IPS DF 19.7 (cell line): ENCODE measurements at places on chromosomes 16 and 17.

DNA sequence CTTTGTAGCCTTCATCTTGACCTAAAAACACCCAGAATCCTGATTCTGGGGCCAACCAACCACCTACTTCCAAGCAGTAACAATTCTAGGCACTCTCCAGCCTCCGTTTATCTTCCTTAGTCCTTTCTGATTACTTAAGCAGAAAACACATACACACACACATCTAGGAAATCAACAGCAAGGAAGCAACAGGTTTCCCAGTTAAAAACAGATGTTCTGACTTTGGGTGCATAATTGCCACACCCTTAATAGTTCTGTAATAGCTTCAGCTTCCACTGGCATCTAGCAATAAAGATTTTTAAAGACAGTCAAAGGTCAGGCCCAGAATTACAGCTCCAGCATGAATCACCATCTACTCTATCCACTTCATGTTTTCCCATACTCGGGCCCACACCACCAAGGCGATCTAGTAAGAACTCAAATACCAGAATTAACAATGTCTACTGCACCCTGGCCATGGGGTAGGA lies 2.6 kb downstream of the ARHGAP17 start:
- DNase-seq, result no peak

GRCh38 chr16:83336603-83337002 lies 471.2 kb upstream of the HSBP1 start:
- no peak for DNase-seq

GRCh38 chr17:13636951-13637350 lies 35.2 kb upstream of the HS3ST3A1 start:
- no peak for DNase-seq

DNA sequence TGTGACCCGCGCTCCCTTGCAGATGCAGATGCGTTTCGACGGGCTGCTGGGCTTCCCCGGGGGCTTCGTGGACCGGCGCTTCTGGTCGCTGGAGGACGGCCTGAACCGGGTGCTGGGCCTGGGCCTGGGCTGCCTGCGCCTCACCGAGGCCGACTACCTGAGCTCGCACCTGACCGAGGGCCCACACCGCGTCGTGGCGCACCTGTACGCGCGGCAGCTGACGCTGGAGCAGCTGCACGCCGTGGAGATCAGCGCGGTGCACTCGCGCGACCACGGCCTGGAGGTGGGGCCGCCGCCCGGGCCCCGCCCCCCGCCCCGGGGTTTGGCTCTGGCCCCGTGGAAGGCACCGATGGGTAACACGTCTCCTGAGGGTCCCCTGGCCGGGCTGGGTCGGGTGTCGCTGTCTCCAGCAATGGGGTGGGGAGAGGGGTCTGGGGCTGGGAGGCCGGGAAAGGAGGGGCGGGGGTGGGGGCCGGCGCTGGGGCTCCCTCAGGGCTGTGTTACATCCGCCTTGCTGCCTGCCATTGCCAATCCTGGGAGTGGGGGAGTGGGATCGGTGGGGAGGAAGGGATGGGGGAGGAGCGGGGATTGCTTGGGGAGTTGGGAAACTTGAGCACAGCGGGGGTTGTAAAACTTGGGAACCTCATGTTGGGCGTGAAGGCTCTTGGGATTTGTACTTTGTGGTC lies 737 bp downstream of the NUDT16L1 start:
- no peak for DNase-seq

DNA sequence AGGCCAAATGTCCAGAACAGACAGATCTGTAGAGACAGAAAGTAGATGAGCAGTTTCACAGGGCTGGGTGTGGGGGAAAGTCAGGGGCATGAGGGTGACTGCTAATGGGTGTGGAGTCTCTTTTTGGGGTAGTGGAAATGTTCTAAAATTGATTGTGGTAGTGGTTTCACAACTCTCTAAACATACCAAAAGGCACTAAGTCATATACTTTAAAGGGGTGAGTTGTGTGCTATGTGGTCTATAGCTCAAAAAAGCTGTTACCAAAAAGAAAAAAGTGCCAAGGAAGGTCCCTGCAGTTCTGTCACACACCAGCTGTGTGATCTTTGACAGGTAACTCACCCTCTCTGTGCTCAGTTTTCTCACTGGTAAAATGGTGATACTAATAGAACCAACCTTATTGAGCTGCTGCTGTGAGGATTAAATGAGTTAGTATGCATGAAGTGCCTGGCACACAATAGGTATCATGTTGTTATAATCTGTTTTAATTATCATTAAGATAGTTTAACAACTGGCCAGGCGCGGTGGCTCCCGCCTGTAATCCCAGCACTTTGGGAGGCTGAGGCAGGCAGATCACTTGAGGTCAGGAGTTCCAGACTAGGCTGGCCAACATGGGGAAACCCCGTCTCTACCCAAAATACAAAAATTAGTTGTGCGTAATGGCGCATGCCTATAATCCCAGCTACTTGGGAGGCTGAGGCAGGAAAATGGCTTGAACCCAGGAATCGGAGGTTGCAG lies 10.3 kb downstream of the ITGAX start:
- no peak for DNase-seq

DNA sequence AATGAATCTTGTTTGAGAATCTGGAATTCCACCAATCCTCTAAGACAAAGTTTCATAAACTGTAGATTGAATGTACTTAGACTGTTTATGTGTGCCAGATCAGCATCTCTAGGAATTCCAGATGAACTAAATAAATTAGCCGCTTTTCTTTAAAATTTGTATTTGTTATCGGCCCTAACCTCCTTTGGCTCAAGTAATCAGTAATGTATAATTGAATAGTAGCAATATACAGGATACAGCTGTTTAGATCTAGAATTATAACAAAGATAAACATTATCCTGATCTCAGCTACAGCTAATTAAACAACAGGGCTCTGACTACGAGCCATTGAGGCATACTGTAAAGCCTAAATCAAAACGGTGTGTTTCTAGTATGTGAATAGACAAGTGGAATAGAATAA lies 120.3 kb downstream of the CYB561 start:
- no peak for DNase-seq

GRCh38 chr17:74527081-74527480 lies 4.2 kb downstream of the CD300LB start:
- DNase-seq, result no peak

DNA sequence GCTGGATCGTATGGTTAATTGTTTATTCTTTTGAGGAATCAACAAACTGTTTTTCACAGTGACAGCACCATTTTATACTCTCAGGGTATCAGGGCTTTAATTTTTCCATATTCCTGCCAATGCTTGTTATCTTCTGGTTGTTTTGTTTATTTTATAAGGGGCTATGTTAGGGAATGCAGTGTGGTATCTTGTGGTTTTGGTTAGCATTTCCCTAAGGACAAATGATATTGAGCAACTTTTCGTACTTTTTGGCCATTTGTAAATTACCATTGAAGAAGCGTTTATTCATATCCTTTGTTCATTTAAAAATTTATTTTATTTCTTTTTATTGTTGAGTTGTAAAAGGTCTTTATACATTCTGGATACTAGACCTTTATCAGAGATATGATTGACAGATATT lies 322.0 kb upstream of the SALL1 start:
- no peak for DNase-seq

DNA sequence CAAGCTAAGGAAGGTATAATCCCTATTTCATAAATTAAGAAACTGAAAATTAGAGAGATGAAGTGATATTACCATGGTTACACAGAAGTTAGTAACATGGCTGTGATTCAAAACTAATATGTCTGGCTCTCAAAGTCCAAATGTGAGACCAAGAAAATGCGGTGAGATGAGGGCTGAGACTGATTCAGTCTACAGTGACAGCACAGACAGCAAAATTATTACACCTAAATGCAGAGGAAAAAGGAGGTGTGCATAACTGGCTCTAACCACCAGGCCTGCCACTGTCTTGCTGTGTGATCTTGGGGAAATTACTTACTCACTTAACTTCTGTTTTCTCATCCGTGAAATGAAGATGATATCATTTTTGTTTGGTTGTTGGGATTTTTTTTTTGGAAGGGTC lies 270.0 kb upstream of the SOX9 start:
- DNase-seq, result no peak

- DNase-seq, result no peak
Measured at GRCh38 chr17:66508896-66509844, 206.8 kb downstream of the PRKCA start.

DNA sequence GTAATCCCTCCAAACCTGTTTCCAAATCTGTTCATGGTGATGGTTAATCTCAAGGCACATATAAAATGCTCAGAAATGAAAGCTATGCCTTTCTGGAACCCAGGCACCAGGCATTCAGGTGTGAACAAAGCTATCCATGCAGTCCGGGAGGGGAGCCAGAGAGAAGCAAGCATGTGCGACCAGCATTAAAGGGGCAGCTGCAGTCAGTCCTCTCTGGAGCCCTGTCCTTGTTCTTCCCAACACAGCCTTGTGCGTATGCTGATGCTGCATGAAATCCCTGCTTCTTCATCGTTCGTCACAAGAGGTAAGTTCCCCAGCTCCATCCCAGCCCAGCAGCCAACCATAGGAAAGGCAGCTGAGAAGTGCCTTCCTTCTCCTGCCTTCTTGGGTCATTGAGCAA lies 148.7 kb downstream of the GRIN2A start:
- no peak for DNase-seq

DNA sequence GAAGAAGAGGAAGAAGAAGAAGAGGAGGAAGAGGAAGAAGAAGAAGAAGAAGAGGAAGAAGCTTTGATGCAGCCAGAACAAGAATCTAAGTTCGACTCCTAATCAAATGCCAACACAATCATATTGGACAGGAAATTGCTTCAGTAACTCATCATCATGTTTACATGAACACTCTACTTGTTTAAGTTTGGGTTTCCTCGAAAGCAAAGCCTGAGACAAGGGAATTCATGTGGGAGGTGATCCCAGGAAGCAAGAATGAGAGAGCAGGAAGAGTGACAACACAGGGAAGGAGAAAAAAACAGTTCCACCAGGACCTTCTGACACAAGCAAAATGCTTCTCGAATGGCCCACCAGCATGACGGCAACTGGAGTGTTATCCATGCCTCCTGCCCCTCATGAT lies 279.0 kb downstream of the PMP22 start:
- no peak for DNase-seq

- no peak for DNase-seq
Measured at GRCh38 chr17:48004983-48005382, 32.6 kb downstream of the COPZ2 start.

GRCh38 chr17:35968520-35969054 lies 12.7 kb downstream of the CCL16 start:
- DNase-seq, result no peak

GRCh38 chr17:5784791-5785190 lies 200.5 kb upstream of the NLRP1 start:
- no peak for DNase-seq

DNA sequence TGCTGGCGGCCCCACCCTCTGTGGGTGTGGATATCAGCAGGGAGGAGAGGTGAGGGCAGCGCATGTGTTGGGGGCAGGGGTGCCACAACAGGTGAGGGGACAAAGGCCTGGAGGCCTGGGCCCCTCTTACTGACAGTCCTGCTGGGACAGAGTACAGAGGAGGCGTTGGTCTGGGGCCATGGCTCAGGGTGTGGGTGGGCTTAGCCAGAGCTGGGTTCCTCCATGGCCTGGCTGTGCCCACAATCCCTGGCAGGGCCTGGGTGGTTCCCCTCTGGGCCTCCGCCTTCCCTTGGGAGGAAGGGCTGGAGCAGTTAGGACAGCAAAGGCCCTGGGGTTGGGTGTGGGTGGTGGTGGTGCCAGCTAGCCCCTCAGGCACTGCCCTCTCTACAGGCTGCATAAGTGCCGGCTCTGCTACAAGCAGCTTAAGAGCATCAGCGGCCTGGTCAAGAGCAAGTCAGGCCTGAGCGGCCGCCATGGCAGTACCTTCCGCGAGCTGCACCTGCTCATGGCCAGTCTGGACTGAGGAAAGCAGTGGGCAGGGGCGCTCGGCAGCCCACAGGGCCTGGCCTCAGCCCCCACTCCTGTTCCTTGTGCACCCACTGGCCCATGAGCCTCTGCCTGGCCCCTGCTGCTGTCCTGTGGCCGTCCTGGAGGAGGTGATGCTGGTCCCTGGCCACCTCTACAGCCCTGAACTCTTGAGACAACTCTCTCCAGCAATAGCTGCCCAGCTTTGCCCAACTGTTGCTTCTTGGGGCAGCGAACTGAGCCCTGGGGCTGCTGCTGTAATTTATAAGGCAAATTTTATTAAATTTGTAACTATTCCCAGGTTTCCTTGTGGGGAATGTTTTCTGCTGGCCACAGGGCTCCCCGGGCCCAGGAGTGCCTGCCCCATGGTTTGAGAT lies 21.1 kb downstream of the KATNB1 start:
- no peak for DNase-seq

GRCh38 chr17:67194134-67194533 lies 50.9 kb downstream of the HELZ start:
- DNase-seq, result no peak

DNA sequence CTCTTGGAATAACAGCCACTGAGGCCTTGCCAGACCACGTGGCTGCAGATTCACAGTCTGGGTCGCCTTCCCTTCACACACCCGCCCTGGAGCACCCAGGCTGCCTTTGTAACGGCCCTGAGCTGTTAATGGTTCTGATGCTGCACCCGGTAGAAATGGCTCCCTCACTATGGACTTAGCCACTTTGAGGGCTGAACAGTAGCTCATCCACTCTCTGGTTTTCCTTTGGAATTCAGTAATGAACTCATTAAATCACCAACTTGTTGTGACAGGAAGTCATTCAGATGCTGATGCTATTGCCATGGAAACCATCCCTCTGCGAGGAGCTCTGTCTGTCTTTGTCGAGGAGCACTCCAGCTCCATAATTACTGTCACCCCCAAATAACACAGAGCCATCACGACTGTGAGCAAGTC lies 59.2 kb downstream of the CDK5R1 start:
- peak; percentile 76 for DNase-seq

DNA sequence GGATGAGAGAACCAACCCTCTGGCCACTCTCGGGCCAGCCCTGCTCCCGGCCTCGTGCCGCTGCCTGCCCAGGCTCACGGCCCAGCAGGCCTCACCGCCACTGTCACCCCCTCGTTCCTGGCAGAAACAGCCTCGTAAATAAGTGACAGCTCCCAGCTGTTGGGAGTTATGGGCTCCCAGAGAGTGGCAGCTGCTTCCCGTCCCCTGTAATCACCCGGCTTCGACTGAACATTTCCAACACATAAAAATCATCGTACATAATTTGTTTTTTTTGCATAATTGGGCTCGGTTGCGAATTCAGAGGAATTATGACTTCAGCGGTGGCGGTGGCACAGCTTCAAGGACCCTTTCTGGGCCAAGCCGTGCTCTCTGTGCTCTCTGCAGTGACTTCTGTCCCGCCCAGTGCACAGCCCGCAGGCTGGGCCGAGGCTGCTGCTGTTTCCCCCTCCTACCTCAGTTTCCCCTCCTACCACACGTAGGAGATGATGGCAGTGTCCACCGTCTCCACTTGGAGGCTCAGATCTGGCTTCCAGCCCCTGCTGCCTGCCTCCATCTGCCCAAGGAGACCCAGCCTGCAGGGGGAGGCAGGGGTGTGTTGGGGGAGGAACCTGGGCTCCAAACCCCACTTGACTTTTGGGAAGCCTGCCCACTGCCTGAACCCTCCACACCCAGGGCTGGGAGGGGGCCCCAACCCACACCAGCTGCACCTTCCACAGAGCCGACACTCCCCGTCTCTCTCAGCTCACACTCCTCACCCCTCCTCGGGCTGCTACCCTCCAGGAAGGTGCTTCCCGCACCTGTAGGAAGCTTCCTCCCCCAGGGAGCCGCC lies 84.9 kb downstream of the RTN4RL1 start:
- no peak for DNase-seq

GRCh38 chr17:29526322-29526721 lies 40.5 kb downstream of the ABHD15 start:
- no peak for DNase-seq

- no peak for DNase-seq
Measured at GRCh38 chr17:70492368-70492767, 323.0 kb downstream of the KCNJ2 start.

- DNase-seq, result no peak
Measured at GRCh38 chr16:15052747-15053476, 3.0 kb downstream of the NTAN1 start.
